ENCODE measurements at places on chromosomes 2 and 18.
A peak's percentile ranks its signal among the peaks of the same experiment; 100 is the strongest.

GRCh38 chr2:241760301-241760771 is 16.3 kb upstream of the GAL3ST2 start:
- no peak for DNase-seq

GRCh38 chr2:70553584-70554337 is at the start of gene TGFA:
Gene TGFA, minus strand, starts transcription at chr2:70553826. Its CDS starts 59 bp downstream, at chr2:70553767.
- peak; percentile 46 for DNase-seq

DNA sequence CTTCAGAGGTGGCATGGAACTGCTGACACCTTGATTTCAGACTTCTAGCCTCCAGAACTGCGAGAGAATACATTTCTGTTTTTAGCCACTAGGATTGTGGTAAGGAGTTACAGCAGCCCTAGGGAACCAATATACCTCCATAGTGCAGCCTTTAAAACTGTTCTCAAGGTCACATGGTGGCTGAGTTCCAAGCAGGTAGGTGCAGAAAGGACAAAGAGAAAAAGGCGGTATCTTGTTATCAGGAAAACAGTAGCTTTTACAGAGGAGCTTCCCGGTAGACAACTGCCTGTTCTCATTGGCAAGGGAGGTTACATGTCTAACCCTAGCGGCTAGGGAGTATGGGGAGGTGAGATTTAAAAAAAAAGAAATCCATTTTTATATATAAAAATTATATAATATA is 96.2 kb upstream of the BCL2L11 start:
- DNase-seq = no peak

DNA sequence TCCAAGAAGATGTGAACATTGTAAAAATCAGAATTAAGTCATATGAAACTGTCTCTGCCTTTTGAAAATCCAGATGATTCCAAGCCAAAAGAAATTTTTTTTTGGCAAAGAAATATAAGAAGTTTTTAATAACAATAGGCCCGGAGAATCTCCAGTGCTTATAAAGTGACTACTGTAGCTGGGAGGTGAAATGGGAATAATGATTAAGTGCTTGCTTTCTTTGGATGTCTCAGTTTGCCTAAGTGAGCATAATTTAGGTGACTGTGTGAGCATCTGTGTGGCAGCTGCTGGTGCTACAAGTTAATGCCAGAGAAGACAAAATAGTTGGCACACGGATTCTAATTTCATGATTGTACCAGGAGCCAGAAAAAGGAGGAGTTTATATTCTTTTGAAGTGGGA is 185.0 kb downstream of the LTBP1 start:
- DNase-seq = no peak

GRCh38 chr2:156118753-156119416 is 213.6 kb downstream of the NR4A2 start:
- DNase-seq = no peak
